Natural killer cell (primary cell): ENCODE measurements at places on chromosomes 7 and 10. TPM values are rescaled to one million over a fixed set of nuclear protein-coding genes. Genes with fewer than 3 reads are reported as not detected.

DNA sequence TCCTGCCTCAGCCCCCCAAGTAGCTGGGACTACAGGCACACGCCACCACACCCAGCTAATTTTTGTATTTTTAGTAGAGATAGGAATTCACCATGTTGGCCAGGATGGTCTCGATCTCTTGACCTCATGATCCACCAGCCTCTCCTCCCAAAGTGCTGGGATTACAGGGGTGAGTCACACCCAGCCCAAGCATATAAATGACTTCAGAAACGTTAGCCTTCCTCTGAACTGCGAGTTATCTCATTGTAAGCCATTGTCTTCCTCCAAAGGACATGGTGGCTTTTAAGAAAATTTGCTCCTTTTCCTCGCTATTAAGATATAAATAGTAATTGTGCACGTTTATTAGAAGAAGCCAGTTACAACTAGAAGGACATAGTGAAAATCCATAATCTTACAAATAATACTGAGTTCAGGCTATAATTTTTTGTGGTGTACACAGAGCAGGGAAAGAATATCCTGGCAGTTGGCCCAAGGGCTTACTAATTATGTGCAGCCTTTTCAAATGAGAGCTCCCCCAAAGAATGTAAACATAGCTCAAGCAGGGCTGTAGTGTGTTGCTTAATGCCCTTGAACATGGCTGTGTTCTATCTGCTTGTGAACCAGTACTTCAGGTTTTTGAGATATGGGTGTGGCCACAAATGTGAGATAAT, 495.8 kb downstream of the PARD3 start:
- H3K36me3 ChIP-seq = no peaks in the 10 kb centered on the region
- no peaks in the 10 kb centered on the region for H3K4me1 ChIP-seq
- no peaks in the 10 kb centered on the region for H3K27me3 ChIP-seq
- no peak overlapping the region for H3K4me3 ChIP-seq
- no peak for DNase-seq

GRCh38 chr10:73509695-73510094, 13.9 kb upstream of the PPP3CB start:
- no peak overlapping the region for H3K4me3 ChIP-seq
- no peak for DNase-seq
- no peaks in the 10 kb centered on the region for H3K27me3 ChIP-seq
- peaks cover 4% of the 10 kb centered on the region for H3K36me3 ChIP-seq

GRCh38 chr10:122875843-122876466, 3.4 kb downstream of the FAM24B start:
- H3K4me1 ChIP-seq = peaks cover 11% of the 10 kb centered on the region
- no peaks in the 10 kb centered on the region for H3K27me3 ChIP-seq
- no peaks in the 10 kb centered on the region for H3K36me3 ChIP-seq
- no peak overlapping the region for H3K4me3 ChIP-seq
- no peak overlapping the region for H3K27ac ChIP-seq
- DNase-seq = no peak

- no peaks in the 10 kb centered on the region for H3K4me1 ChIP-seq
- no peak overlapping the region for H3K27ac ChIP-seq
- H3K27me3 ChIP-seq = no peaks in the 10 kb centered on the region
- H3K4me3 ChIP-seq = no peak overlapping the region
- no peak for DNase-seq
- H3K36me3 ChIP-seq = no peaks in the 10 kb centered on the region
Observed at GRCh38 chr7:84331616-84332015, 137.0 kb upstream of the SEMA3A start.

DNA sequence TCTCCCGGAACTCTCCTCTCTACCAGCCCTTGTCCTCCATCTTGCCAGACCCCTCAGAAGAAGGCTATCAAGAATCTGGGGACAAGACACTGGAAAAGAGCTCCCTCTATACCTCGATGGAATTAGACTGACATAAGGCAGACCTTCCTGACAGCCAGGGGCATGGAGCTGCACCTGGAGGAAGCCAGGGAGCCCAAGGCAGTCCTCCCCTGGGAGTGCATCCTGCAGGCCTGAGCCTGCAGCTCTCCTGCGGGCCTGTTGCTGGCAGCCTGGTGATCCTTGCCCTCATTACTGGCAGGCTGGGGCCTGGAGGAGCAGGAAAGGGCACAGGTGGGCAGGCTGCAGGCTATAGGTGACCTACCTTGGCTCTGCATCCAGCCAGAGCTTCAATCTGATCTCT, 323.4 kb downstream of the GRID1 start:
- H3K4me3 ChIP-seq = no peak overlapping the region
- no peak for DNase-seq
- no peak overlapping the region for H3K27ac ChIP-seq
- no peaks in the 10 kb centered on the region for H3K36me3 ChIP-seq

- H3K27me3 ChIP-seq = no peaks in the 10 kb centered on the region
- H3K4me1 ChIP-seq = no peaks in the 10 kb centered on the region
- H3K27ac ChIP-seq = no peak overlapping the region
- DNase-seq = no peak
- H3K4me3 ChIP-seq = no peak overlapping the region
Observed at GRCh38 chr10:85545874-85546273, 820.7 kb downstream of the GRID1 start.

DNA sequence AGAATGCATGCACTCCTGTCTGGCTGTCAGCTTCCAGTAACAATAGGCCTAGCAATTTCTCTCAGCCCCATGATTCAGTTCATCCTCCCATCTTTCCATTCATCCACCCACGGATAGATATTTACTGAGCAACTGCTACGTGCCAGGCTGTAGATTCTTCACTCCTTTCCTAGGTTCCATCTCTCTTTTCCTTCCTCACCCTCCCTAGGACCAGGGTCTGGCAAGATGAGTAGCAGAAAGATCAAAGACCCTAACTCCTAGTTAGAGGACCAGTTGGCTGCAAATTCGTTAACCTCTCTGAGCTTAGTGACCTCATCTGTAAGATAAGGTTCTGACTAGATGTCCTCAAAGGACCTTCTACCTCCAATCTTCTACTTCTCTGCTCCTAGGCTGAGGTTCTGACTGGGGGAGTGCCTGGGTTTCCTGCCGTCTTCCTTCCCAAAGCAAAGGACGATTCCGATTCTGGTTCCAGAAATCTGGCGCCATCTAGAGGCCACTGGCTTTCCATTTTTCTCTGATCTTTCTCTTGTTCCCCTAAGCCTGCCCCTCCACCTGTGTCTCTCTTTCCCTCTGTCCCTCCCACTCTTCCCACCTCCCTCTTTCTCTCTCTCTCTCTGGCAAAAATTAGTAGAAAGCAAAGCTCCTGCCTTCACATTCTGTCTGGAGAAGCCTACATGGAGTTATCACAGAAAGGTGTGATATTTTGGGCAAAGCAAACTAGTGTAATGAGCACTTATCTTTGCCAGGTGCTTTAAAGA, 26.2 kb downstream of the TBATA start:
- H3K4me1 ChIP-seq = peaks cover 4% of the 10 kb centered on the region
- H3K27ac ChIP-seq = no peak overlapping the region
- no peaks in the 10 kb centered on the region for H3K27me3 ChIP-seq
- DNase-seq = peak; percentile 63
- no peak overlapping the region for H3K4me3 ChIP-seq

GRCh38 chr7:93374345-93374940, 142.3 kb downstream of the VPS50 start:
- no peaks in the 10 kb centered on the region for H3K4me1 ChIP-seq
- no peak overlapping the region for H3K27ac ChIP-seq
- no peaks in the 10 kb centered on the region for H3K27me3 ChIP-seq

- no peak overlapping the region for H3K27ac ChIP-seq
- no peaks in the 10 kb centered on the region for H3K36me3 ChIP-seq
- H3K4me1 ChIP-seq = peaks cover 27% of the 10 kb centered on the region
- H3K4me3 ChIP-seq = no peak overlapping the region
Observed at GRCh38 chr10:124066781-124067714, 26.4 kb downstream of the CHST15 start.

DNA sequence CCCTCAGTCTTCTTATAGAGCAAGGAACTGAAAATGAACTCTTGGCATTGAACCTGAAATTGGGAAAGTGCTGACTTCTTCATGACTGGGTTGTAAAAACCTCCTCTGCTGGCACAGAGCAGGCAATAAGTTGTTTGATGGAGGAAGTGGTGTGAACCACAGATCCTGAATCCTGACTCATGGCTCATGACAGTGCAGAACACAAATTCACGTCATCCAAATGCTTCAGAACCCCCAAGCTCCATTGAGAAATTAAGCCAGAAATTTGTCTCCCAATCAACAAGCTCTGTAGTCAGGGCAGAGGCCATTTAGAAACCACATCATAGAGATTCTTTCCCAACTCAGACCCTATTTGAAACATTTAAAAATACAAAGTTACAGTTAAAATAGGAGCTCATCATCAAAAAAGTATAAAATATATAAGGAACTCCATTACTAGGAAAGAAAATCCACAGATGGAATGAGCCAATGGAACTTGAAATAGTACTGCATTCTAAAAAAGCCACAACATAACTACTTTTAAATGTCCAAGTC, 10.3 kb upstream of the STK17A start:
- no peaks in the 10 kb centered on the region for H3K27me3 ChIP-seq
- H3K4me3 ChIP-seq = no peak overlapping the region
- H3K27ac ChIP-seq = no peak overlapping the region
- no peaks in the 10 kb centered on the region for H3K4me1 ChIP-seq

Gene LIPK
- total RNA-seq = not detected
